ENCODE measurements at places on chromosomes 6 and 20.
A peak's percentile ranks its signal among the peaks of the same experiment; 100 is the strongest.

- peak; percentile 62 for DNase-seq
These were observed 46.5 kb downstream of the ADTRP start for GRCh38 chr6:11732036-11732631.

DNA sequence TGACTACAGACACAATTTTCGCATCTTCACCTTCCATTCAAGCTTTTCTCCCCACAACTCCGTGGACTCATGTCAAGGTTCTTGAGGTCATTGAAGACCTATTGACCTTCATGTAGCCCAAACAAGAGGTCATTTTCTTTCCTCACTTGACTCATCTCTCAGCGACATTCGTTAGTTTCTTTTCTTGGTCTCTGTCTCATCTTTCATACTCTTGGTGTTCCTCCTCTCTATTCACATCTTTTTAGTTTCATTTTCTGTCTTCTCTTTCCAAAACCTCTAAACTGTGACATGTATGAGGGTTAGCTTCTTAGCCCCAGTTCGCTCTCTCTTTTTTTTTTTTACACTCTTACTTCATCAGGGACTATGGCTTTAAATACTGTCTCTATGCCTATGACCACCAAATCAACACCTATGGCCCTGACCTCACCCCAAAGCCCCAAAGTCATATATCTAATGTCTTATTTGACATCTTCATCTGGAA, 128.6 kb upstream of the BACH2 start:
- no peak for DNase-seq

- peak; percentile 11 for DNase-seq
These were observed 96.4 kb downstream of the MOXD1 start for GRCh38 chr6:132304891-132305305.

GRCh38 chr6:4844108-4844507, 67.9 kb downstream of the CDYL start:
- DNase-seq = no peak

DNA sequence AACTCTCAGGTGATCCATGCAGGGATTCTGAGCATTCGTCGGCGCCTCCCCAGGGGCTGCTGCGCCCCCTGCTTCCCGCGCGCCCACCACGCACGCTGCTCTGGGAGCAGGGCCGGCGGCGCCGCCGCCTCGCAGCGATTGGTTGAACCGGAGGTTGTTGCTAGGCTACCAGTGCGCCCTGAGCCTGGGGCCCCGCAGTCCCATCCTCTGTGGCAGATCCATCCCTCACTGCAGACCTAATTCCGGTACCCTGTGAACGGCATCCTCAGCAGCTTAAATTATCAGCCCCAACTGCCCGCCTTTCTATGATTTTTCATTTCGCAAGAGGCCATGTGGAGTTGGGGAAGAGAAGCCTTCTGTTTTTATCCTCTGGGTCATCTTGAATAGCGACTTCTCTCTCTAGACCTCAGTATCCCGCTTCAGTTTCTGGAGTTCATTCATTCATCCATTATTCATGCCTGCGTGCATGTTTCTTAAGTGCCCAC, 15.4 kb downstream of the PNPLA1 start:
- DNase-seq = no peak

GRCh38 chr20:32485770-32486478, 99.2 kb downstream of the NOL4L start:
- no peak for DNase-seq

GRCh38 chr6:87071683-87072082, 23.2 kb downstream of the CGA start:
- DNase-seq = no peak

- DNase-seq = peak; percentile 32
These were observed 61.1 kb upstream of the SLC22A16 start for GRCh38 chr6:110537208-110538123.

DNA sequence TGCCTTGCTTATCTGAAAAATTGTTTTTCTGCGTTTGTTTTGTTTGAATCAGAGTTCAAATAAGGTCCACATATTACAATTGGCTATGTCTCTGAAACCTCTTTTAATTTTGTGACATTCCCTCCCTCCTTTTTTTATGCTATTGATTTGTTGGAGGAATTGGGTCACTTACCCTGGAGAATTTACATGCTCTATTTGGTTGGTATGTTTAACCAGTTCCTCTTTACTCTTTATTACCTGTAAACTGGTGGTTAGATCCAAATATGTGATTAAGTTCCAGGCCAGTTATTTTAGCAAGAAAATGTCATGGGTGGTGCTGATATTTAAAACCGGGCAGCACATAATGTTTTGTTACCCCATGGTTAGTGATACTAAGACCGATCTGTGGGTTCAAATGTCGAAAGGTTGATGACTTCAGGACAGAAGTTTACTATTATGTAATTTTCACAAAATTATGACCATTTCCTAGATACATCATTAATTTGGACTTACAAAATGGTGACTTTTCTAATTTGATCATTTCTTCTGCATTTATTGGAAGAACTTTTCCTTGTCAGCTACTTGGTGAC, 77.3 kb downstream of the KIZ start:
- no peak for DNase-seq

DNA sequence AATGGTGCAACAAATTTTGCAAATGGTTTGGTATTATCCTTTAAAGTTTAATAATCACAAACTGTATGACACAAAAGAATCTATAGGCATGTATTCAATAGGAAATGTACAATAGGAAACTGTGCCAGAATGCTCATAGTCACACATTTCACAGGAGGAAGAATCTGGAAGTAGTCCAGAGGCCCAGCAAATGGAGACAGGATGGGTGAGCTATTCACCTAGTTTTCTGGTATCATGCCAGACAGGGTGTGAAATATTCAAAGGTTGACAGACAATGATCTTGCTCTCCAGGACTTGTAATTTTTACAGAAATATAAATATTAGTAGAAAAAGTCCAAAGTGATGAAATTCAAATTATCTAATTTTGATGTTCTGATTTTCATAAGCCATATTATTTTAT, 520.1 kb upstream of the IMPG1 start:
- no peak for DNase-seq

DNA sequence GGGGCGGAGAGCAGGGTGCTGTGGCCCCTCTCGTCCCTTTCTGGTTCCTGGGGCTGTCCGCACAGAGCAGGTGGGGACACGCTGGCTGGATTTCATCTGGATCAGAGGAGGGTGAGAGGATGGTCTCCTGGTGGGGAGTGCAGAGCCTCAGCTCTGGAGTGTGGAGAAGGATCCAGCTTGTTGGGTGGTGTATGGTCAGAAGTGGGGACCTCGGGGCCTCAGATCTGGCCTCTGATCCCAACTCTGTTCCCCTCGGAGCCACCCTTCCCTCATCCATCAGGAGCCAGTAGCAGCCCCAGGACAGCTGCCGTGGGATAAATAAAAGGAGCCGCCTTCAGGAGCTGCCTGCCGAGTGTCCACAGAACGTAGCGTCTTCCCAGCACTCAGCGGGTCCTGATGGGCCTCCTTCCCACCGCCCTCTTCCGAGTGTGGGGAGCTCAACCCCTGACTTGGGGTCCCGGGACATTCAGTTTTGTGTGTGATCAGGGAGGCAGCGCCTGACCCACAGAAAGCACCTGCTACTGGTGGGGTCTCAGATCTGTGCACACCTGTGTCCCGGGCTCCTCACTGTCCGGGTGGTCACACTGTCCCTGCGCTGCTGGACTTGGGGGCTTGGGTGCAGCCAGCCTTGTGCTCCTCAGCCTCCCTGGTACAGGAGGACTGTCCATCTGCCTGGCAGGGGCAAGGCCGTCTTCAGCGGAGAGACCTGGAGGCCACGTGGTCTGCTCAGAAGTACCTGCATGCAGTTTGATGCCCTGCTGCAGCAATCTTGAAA, 25.4 kb upstream of the BHLHE23 start:
- no peak for DNase-seq

DNA sequence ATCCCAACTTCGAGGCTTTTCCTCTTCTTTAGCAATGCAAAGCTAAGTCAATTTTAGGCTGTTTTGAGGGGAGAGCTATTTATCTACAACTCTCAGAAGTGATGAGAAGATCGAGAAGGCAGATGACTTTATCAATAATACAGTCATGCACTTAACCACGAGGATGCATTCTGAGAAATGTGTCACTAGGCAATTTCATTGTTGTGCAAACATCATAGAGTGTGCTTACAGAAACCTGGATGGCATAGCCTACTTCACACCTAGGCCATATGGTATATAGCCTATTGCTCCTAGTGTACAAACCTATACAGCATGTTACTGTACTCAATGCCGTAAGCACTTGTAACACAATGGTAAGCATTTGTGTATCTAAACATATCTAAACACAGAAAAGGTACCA, 66.6 kb downstream of the PRND start:
- no peak for DNase-seq

GRCh38 chr20:6692566-6693173, 74.8 kb upstream of the BMP2 start:
- no peak for DNase-seq

DNA sequence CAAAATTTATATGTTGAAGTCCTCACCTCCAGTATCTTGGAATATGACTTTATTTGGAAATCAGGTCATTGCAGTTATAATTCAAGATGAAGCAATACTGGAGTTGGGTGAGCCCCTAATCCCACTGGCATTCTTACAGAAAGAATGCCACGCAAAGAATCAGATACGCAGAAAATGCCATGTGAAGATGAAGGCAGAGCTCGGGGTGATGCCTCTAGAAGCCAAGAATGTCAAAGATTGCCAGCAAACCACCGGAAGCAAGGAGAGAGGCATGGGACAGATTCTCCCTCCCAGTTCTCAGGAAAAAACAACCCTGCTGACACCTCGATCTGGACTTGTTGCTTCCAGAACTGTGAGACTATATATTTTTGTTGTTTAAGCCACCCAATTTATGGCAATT, 273.4 kb upstream of the CITED2 start:
- no peak for DNase-seq

DNA sequence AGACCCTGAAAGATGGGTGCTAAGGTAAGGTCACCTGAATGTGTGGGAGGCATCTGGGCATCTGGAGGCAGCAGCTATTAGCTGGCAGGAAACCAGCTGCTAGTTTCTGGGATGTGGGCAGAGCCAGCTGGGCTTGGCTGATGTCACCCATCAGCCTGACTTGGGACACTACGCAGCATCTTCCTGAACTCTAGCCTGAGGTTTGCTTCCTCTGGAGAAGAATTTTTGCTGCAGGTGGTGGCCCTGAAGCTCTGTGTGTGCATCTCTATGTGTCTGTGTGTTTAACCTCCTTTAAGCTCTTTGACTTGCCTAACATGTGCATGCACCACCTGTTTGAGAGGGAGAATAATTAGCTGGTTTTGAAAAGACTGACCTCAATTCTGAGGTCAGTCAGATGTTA, 465.1 kb upstream of the CHD6 start:
- DNase-seq = no peak
